ENCODE measurements at places on chromosomes 12 and 14.

- DNase-seq: no peak
Observed at GRCh38 chr12:4243091-4243490, 30.5 kb upstream of the CCND2 start.

- DNase-seq: no peak
Observed at GRCh38 chr14:69395929-69396328, 2.2 kb downstream of the ERH start.

GRCh38 chr12:123041811-123042655, 61.6 kb downstream of the ARL6IP4 start:
- DNase-seq: no peak

GRCh38 chr12:131774576-131775391, 53.4 kb upstream of the MMP17 start:
- DNase-seq: no peak

DNA sequence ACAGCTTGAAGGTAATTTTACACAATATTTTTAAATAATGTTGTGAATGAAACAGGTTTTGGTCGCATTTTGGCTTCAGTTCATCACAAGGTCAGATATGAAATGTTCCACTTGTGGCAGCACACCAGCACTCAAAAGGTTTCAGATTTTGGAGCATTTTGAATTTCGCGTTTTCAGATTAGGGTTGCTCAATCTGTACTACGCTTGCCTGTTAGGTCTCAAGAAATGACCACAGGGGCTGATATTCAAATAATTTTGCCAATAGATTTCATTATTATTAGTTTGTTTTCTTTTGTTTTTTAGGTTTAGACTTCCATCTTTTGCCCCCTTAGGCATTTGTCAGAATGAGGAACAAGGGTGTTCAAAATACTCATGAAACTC, 29.8 kb downstream of the DICER1 start:
- DNase-seq: no peak

DNA sequence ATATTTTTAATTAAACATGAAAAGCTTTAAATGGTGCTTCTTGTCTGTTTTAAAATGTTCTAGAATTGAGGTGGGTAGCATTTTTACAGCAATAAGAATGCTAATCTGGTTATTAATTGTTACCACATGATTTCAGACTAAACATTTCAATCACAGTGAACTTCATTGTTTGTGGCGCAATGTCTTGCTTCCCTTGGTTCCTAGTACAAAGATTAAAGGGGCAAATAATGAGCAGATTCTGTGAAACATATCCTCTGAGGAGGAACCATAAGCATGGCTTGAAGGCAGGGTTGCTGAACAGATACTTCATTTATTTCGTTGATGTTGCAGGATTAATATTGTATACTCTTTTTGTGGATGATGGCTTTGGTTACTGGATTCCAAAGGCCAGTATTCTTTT, 162.1 kb downstream of the FUT8 start:
- DNase-seq: no peak

DNA sequence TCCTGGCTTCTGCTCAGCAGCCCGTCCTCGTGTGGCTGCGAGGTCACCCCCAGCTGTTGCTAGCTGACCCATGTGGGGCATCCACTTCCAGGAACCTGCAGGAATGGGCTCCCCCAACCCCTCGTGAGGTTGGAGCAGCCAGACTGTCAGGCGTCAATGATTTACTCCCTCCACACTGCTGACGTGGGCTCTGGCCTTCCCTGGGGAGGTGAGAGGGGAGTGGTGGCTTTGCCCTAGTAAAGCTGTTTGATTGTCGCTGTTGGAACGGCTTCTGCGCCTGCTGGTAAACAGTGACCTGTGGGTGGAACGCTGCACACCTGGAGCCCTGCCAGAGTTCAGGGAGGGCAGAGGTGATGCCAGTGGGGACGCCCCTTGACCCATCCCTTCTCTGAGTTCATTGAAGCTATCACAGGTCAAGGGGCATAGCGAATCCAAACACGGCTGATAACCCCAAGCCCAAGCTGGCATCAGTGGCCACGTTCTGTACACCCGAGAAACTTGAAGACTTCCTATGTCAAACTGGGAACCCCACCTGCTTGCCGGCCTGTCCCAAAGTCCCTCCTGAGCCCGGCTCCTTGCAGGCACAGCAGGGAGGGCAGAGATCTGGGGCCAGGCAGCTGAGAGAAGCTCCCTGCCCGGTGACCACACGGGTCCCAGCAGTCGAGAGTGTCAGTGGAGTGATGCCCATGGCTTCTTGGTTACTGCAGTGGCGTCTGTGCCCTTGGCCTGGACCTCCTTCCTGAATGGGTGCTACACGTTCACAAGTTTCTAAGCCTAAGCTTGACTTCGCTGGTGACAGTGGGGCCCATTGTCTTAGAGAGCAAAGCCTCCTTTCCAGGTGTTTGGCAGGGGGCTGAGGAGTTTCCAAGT, 2.7 kb downstream of the ASPG start:
- no peak for DNase-seq

- no peak for DNase-seq
Observed at GRCh38 chr12:130431176-130431575, 93.5 kb downstream of the PIWIL1 start.

- DNase-seq: no peak
Observed at GRCh38 chr12:48104531-48104930, 1.3 kb downstream of the SENP1 start.

DNA sequence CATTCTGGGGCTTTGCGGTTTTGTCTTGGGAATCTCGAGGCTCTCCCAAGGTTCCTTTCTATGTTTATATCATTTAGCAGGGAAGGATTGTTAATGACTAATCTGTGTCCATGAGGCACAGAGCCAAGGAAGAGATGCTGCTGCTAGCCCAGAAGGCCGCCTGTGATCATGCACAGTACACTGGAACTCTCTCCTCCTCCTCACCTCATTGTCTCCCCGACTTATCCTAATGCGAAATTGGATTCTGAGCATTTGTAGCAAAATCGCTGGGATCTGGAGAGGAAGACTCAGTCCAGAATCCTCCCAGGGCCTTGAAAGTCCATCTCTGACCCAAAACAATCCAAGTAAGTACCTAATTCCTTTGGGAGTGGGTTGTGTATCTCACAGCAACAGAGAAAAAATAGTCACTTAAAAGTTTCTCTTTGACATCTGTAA, at the start of gene NR1H4:
Gene NR1H4, plus strand, starts transcription at position 151 of the 435 bp plus-strand sequence. CDS start 19,458 bp downstream, outside the sequence.
- DNase-seq: no peak

DNA sequence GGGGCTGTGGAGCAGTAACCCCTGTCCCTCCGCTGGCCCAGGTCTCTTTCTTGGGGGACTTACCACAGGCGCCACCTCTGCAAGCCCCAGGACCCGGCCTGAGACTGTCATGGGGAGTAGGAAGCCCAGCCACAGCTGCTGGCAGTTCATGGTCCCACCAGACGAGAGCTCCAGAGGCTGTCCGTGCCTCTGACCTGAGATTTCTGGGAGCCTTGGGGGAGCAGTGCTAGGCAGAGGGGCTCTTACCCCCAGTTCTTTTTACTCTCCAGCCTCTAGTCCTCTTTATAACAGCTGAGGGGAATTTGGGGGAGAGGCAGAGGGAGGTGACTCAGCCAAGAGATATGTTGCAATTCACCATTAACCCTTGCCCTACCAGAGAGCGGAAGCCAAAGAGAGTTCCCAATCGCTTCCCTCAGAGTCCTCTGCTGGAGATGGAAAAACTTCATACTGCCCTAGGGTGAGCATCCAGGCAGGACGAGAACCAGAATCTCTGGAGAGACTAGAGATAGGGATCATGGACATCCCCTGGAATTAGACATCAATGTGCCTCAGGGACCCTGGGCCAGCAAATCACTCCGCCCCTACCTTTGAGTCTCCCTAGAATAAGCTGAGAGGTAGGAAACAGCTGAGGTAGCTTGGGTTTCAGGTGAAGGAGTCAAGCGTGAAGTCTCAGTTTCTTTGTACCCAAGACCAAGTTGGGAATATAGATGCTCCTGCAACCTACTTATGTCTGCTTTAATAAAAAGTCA, at the start of gene MMP19:
Gene MMP19, minus strand, starts transcription at position 256 of the 749 bp plus-strand sequence. Its CDS starts 106 bp downstream, at position 150.
- no peak for DNase-seq

GRCh38 chr14:93369713-93370266, 22.8 kb downstream of the COX8C start:
- DNase-seq: no peak

GRCh38 chr14:24399447-24399822, 632 bp downstream of the NYNRIN start:
- no peak for DNase-seq

- no peak for DNase-seq
Observed at GRCh38 chr12:123076604-123077297, 74.1 kb downstream of the PITPNM2 start.

- DNase-seq: no peak
Observed at GRCh38 chr12:118925407-118925806, 55.9 kb upstream of the SRRM4 start.

- no peak for DNase-seq
Observed at GRCh38 chr14:76884853-76885276, 58.7 kb downstream of the LRRC74A start.

DNA sequence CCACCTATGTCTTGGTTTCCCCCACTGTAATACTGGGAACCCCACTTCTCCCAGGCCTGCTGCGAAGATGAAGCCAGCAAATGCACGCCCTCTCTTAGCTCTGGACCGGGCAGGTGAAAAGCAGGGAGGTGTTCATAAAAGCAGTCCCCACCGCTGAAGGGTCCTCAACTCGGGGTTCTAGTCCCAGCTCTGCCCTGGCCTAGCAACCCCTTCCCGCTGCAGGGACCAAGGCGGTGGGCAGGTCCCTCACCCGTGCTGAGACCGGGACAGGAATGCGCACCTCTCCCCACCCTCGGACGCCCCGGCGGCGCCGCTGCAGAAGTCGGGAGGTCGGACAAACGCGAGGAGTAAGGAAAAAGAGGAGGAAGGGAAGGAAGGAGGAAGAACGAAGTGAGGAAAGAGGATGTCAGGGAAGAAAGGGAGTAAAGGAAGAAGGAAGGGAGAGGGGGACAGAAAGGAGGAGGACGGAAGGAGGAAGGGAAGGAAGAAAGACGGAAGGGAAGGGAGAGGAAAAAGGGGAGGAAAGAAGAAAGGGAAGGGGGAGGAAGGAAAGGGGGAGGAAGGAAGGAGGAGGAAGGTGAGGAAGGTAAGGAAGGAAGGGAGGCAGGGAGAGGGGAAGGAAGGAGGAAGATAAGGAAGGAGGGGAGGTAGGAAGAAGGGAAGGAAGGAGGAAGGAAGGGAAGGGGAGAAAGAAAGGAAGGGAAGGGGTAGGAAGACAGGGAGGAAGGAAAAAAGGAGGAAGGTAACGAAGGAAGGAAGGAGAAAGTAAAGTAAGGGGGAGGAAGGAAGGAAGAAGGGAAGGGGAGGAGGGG, 701 bp downstream of the SPRING1 start:
- DNase-seq: no peak

DNA sequence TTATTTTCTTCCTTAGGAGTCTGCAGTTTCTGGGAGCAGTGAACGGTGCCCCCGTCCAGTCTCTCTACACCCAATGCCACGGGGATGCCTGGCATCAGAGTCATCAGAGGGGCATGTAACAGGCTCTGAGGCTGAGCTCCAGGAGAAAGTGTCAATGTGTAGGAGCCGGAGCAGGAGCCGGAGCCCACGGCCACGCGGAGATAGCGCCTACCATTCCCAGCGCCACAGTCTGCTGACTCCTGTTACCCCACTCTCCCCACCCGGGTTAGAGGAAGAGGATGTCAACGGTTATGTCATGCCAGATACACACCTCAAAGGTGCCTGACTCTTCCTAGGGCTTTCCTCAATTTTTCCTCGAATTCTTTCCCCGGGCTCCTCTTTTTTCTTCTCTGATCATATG, 3.3 kb upstream of the PA2G4 start:
- DNase-seq: no peak

GRCh38 chr12:93848523-93849101, 171.4 kb downstream of the CRADD start:
- DNase-seq: no peak

DNA sequence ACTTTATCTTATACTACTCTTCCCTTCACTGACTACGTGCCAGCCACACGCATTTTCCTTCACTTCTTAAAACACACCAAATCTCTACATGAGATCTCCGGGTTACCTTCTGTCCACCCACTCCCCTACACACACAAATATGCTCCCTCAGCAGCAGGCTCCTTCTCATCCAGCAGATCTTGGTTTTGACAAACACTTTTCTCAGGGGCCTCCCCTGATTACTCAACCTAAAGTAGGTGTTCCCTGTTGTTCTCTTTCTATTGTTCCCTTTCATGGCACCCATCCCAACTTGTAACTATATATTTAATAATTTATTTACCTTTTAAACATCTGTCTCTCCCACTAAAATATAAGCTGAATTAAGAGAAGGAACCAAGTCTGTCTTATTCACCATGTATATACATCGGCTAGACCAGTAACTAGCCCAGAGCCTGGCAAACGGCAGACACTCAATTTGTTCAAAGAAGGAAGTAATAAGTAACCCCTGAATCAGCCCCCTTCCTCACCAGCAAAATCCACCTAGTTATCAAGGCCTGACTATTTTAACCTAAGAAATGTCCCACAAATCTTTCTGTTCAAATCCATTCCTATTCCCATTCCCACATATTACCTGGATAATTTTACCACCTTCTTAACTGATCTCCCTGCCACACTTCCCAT, 2.7 kb downstream of the C2CD5 start:
- no peak for DNase-seq

GRCh38 chr12:89861086-89861485, 152.4 kb upstream of the ATP2B1 start:
- DNase-seq: no peak

- no peak for DNase-seq
Observed at GRCh38 chr14:68687746-68688145, 105.1 kb downstream of the ZFP36L1 start.

All from NCI-H2029 treated with DMSO at 0.1 percent for 48 hours (cell line).